Hippocampal formation (tissue), 2 donors: ENCODE measurements at places on chromosomes 1 and 21.

GRCh38 chr1:34639701-34640100, 115.1 kb upstream of the GJB5 start:
- DNase-seq = no peak

DNA sequence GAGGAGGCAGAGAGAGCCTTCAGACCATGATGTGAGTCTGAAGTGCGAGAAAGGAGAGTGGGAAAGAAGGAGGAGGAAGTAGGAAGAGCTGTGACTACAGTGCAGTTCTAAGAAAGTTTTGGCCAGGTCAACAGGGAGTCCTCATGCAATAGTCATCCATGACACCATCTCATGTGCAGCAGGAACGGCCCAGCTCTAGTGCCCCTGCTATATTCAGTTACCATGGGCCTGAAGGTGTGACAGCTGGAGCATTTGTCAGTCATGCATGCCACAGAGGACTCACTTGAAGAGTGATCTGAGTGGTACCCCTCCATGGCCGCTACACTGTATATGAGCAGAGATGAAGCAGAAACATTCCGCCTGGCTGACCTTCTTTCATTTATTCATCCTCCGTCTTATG, 77.9 kb downstream of the OMA1 start:
- no peak for DNase-seq

GRCh38 chr1:166908942-166909341, 32.9 kb upstream of the TADA1 start:
- DNase-seq = no peak

- no peak for DNase-seq
Observed at GRCh38 chr21:40835184-40835694, 11.7 kb downstream of the DSCAM start.

- DNase-seq = no peak
Observed at GRCh38 chr21:16496609-16497008, 766.8 kb downstream of the USP25 start.

GRCh38 chr1:33420870-33421775, 9.8 kb downstream of the PHC2 start:
- no peak for DNase-seq

GRCh38 chr1:26739329-26739914, 43.6 kb downstream of the ARID1A start:
- DNase-seq = no peak

GRCh38 chr1:30930631-30931173, 22.1 kb upstream of the SDC3 start:
- no peak for DNase-seq

GRCh38 chr1:225423518-225423855, 4.4 kb downstream of the LBR start:
- no peak for DNase-seq

GRCh38 chr21:37983336-37984095, 67.3 kb upstream of the KCNJ6 start:
- no peak for DNase-seq

DNA sequence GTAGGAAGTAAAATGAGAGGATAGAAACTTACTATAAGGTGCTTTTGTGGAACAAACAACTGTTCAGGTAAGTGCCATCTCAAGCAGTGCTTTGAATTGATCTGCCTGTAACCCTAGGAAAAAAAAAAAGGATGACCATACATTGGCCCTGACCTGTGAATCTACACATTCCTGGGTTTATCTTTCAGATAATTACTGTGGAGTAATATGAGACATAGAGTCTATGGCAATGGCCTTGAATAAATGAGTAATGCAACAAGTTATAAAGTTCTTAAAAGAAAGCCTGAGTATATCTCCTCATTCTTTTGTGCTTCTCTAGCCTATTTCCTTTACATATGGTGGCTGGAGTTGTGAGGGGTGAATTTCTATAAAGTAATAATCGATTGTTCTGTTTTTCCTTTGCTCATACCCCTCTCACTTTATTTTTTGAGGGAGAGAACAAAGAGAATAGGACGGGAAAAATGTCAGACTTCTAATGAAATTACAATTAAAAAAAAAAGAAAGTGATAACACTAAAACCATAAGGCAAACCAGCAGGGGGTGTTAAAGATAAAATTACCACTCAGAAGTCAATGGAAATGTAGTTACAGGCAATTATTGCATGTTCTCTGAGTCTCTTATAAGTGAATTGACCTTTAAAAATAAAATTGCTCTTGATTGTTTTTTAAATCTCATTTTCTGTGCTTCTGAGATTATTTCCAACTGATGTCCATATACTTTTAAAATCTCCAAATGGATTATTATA, 12.4 kb upstream of the ATP1A1 start:
- DNase-seq = no peak

- no peak for DNase-seq
Observed at GRCh38 chr1:234707641-234708040, 97.7 kb upstream of the IRF2BP2 start.

- DNase-seq = no peak
Observed at GRCh38 chr21:14533499-14534428, 12.4 kb downstream of the SAMSN1 start.

DNA sequence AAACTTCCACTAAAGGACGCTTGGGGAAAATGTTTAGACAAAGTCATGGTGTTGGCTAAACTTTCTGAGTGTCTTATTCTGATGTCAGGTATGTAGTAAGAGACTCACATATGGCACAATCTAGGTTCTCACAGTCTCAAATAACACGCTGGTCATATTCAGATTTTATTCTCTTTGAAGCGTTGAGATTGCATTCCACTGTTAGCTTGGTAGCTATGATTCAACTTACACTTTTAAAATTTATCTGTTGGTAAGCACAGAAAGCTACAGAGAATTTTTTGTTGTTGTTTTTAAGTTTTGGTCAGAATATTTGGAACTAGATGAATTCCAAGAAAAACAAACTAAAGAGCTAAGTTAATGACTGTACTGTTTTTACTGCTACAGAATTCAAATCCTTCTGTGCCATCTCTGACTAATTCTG, 126.7 kb downstream of the PRRX1 start:
- DNase-seq = no peak

DNA sequence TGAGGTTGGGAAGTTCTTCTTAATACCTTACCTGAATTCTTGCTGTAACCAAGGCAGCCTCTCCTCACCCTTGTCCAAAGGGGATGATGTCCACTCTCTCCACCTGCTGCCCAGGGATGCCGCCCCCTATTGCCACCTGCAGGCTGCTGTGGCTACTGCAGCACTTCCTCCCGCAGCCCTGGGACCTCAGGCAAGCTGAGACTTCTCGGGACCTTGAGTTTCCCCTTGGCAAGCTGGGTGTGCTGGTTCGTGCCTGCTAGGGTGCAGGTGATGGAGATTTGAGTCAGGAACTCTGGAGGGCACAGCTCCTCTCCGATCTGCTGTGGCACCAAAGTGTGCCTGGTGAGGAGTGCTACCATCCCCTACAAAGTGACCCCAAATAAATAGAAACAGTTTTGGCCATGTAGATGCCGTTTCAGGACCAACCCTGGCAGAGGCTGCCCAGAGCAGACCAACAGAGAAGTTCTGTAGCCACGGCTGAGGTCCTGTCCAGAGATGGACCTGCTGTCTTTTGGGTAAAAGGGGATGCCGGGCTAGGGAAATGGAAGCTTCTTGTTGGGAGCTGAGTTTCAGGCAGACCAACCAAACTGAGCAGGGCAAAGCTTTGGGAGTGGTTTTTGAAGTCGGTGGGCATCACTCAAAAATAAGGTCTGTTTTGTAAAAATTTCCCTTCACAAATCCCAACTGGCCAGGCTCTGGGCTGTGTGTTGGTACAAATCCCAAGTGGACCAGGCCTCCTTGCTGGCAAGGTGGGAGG, 31.7 kb downstream of the RUNX3 start:
- DNase-seq = peak; percentile 5

DNA sequence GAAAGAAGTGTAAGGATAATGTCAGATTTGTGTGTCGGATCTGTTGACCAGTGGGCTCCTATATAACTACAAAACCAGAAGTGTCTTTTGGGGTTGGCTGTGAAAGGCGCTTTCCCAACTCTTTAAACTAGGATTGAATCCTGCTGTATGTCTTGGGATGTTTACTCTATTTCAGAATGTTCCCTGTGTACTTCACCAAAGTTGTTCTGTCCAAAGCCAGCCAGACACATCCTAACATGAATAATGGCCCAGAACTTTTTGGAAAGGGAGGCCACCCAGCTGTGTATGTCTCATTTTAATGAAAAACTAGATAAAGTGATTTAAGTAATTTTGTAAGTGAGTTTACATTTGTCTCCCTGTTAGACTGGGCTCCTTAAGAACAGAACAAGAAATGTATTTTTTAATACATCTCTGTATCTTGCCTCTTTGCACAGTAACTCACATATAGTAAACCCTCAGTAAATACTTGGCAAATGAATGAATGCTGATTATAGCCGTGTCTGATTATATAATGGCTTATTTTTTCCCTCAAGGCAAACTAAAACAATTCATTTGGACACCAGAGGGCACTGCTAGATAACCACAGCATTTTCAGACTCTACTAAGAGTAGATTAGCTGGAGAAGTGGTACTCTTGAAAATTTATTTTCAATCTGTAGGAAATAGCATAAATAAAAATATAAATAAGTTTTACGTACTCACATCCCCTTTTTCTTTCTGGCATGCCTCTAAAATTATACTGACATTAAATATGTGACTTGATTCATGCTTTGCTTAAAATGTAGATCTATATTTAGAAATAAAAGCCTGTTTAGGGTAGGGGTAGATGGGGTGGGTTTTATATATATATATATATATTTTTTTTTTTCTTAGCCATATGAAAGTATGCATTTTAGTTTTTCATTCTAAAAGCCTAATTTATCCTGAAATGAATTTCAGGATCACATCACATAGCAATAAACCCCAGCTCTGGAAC, 23.8 kb downstream of the TSEN15 start:
- DNase-seq = peak; percentile 90

DNA sequence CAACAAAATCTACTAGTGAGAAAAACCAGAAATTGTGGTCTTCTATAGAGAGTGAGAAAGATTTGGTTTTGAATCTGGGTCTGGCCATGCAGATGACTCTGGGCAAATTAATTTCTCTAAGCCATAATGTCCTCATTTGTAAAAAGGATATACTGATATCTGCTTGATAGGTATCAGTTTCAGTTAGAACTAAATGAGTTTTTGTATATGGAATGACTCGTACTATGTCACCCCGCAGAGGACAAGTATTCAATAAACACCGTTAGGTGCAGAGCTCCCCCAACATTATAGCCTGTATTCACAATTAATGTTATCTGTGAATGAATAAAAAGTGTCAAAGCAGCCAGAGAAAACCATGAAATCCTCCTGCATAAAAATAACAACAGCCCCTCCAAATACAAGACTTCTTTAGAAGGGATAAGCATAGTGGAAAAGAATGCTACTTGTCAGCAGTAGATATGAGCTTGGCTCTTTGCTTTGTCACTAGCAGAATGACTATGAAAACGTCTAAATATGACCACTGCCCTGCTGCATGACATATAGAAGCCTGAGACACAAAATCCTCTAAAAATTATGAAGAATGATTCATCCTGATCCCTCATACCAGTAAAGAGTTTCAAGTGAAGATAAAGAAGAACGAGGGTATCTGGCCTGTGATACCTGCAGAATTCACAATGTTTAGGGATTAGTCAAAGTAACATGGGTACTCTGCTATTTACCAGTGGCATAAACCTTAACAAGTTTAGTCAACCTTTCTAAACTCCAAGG, 17.8 kb downstream of the SCAF4 start:
- no peak for DNase-seq

- DNase-seq = no peak
Observed at GRCh38 chr1:44511769-44512168, 106.7 kb downstream of the RNF220 start.

DNA sequence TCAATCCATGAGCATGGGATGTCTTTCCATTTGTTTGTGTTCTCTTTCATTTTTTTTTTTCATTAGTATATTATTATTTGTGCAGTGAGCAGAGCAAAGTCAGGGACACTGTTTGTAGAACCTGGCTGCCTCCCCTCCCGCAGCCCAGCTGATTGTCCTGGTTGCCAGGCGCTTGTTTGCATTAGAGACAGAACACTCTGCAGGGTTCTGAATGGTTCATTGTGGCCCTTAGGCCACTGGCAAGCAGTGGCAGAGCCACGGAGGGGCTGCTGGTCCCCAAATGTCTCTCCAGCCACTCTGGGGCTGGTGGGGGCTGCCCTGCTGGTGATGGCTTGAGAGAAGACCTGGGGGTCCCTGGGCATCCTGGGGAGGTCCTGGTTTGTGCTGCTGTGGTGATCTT, 29.0 kb downstream of the ETS2 start:
- DNase-seq = no peak

DNA sequence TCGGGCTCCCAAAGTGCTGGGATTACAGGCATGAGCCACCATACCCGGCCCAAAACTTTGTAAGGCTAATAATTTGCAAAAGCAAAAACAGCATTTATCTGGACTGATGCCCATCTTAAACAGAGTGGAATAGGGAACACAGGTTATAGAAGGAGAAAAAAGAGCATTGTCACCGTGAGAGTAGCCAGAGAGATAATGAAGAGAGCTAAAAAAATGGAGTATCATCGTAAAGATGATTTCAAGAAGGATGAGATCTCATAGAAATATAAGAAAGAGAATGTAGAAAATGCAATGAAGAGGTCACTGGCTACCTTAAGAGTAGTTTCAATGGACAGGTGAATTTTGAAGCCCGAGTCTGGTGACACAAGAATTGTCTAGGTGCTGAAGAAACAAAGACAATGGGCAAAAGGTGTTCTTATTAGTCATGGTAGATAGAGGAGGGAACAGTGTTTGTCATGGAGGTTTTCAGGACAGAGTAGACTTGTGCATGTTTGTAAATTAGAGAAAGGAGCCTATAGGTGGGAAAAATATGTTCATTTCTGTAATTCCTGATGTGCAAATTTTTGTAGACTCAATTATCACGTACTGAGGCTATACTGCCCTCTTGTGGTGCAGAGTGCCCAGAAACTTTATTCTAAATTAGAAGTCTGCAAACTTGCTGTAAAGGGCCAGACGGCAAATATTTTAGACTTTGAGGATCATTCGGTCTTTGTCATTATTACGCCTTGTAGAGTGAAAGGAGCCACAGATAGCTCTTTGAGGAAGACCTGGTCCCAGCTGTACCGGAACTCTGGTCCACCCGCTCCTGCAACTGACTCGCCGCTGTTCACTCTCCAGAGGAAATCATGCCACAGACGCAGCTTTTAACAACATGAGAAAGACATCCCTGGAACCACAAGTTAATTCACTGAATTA, 8.1 kb upstream of the TMEM183A start:
- peak; percentile 50 for DNase-seq

DNA sequence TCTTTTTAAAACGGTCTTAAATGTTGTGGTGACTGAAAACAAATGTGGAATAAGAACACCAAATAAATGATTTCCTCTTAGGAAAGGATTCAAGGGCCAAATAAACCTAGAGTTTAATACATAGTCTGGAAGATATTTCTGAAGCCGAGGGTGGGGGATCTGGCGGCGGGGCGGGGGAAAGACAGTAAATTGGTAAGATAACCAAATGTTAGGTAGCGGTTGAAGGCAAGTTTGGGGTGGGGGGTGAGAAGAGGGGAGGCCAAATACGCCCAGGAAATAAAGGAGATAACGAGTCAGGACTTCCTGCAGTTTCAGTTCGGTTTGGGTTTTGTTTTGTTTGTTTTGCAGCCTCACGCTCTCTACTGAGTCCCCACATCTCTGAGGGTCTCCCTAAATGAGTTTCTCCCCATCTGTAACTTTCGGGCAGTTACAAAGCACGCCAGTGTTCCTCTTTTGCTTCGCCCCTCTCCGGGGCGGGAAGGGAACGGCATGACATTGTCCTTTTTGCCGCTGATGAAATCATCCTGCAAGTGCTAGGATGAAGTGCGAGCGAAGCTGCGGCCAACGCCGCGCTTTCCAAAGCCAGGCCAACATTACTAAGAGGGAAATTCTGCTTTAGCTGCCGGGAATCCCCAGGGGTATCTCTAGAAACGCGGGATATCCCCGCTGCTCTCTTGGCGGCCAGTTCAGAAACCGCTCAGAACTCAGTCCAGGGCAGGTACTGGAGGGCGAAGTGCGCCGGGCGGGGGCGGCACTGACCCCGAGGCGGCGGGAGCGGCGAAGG, 844 bp downstream of the NIBAN1 start:
- no peak for DNase-seq
